ENCODE measurements at places on chromosomes 7 and 10.

DNA sequence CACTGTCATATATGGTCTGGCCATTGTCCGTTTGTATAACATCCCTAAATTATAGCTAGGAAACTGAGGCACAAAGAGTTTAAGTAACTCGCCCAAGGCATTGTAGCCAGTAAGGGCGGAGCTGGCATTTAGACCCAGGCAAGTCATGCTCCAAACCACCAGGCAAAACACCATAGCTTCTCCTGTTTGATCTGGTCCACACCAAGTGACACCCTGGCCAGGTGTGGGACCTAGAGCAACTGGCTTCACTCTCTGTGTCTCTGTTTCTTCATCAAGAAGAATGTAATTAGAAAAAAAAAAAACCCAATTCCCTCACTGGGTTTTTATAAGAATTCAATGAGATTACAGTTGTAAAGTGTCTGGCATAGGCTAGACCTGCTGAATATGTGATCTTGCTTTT is 85.2 kb upstream of the AOAH start:
- DNase-seq, result no peak

- DNase-seq, result no peak
These were observed 33.0 kb upstream of the VKORC1L1 start for GRCh38 chr7:65839846-65840245.

GRCh38 chr10:121113911-121114310 is 262.7 kb downstream of the WDR11 start:
- DNase-seq, result no peak

GRCh38 chr7:5631752-5632151 is 149.7 kb downstream of the RNF216 start:
- DNase-seq, result no peak

DNA sequence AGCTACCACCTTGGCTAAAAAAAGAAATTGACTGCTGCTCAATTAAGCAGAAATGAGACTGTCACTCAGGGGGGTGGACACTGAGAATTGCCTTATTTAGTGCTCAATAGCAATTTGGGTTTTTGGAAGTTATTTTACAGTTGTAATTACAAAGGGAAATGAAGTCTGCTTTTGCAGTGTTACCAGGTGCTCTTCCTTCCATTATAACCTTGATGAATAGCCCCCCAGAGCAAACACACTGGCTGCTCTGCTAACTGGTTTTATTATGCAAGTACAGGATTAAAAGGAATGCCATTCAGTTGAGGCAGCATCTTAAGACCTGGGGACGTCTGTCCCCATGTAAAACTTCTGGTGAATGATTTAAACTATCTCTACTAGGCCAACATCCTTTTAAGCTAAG is 191.0 kb downstream of the EVX1 start:
- no peak for DNase-seq

- DNase-seq, result no peak
These were observed 65.7 kb upstream of the PITRM1 start for GRCh38 chr10:3238115-3238871.

DNA sequence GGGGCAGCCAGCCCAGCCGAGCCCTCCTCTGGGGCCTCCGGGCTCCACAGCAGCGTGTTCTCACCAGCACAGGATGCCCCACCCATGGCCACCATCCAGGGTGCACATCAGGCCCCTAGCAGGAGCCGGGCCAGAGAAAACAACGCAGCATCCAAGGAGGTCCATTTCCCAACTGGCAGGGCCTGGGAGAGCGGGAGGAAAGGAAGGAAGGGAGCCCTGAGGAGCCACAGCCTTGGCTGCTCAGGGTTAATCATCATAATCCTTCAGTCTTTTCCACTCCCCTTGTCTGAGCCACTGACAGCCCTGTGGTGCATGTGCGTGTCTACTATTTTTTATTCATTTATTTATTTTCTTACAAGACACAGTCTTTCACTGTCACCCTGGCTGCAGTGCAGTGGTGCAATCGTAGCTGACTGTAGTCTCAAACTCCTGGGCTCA is 3.6 kb downstream of the PLAC9 start:
- no peak for DNase-seq

DNA sequence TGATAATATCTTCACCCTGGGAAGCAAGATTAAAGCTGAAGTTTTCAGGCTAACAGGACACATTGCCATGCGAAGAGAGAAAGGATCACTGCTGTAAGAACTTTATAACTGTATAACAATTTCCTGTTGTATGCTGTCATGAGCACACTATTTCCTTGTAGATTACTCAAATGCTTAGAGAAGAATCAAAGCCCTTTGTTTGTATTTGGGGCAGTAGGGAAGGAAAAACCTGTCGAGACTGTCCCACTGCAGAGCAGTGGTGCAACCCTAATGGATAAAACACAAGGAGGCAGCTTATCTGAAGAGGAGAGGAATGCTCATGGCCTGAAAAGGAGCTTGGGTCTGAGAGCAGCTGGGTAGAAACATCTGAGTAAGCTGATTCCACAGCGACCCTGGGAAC is 327.7 kb upstream of the NPSR1 start:
- DNase-seq, result no peak

DNA sequence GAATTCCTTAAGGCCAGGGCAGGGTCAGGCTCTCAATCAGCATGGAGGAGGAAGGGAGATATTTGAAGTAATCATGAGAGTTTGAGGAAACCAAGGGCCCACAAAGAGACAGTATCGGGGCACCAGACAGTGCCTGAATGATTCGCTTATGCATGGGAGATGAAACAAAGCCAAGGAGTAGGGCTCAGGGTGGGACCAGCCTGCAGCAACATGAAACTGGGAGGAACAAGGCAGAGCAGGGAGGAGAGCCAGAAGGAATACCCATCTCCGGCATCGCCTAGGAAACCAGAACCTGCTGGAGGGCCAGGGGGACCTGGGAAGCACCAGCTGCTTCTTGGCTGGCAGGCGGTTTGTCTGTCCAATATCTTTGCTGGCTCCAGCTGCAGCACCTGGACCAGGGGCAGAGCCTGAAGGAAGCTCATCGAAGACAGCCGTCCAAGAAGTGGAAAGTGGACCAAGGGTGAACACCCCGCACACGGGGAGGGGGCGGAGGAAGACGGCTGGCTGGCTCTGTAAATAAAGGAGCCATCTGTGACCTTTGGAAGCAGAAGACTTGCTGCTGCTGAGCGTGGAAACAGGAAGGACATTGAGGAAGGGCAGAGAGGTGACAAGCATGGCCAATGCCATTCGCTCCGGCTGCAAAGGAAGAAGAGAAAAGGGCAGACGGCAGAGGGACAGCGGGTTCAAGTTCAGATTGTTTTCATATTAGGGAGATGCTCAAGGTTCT is 34.4 kb upstream of the ECHDC3 start:
- DNase-seq, result no peak

DNA sequence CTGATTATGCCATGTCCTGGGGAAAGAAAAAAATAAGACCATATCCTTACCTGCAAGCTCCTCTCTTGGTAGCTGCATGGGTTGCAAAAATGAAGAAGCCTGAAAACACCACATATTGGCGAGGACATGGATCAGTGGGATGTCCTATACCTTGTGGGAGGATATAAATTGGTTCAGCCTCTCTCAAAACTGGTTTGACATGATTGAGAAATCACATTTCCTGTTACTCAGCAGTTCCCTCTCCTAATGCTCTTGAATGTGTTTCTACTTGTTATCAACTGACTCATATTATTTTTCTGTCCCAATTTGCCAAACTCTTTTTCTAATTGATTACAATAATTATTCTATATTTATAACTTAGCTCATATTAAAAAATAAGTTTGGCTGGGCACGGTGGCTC is 380.2 kb downstream of the EXOC4 start:
- DNase-seq, result no peak

DNA sequence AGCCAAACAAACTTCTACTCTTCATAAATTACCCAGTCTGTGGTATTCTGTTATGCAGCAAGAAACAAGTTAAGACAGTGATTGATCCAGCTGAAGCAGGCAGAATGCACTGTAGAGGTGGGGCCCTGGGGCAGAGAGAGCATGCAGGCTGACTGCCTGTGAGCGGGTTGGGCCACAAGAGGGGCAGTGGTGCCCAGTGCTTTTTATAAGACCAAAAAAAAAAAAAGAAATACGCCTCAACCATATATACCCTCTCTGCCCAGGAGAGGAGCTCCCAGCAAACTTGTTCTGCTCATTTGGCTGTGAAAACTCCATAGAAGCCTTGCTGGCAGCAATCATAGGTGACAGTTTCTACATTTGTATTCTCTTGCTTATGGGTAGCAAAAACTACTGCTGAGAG is 104.7 kb downstream of the SORBS1 start:
- DNase-seq, result no peak

DNA sequence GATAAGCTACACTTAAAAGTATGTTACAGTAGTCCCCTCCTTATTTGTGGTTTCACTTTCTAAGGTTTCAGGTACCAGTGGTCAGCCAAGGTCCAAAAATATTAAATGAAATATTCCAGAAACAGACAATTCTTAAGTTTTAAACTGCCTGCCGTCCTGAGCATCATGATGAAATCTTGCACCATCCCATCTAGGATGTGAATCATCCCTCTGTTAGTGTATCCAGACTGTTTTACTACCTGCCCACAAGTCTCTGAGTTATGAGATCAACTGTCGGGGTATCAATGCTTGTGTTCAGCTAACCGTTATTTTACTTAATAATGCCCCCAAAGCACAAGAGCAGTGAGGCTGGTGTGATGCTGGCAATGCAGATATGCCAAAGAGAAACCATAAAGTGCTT is 11.4 kb downstream of the KDM7A start:
- DNase-seq, result no peak

DNA sequence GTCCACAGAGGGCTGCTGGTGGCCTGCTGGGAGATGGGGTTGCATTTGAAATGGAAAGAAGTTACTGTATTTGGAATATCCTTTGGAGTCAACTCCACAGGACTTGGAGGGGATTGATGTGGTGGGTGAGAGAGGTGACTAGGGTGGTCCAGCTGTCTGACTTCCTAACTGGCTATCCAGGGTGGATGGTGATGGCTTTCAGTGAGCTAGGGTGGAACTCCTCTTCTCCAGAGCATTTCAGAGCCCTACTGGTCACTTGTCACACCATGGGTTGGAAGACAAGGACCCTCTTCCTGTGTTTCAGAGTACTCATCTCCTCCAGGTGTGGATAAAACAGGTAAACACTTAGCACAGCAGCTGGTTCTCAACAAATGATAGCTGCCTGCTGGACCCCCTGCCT is 3.3 kb upstream of the ADAMTS14 start:
- no peak for DNase-seq

DNA sequence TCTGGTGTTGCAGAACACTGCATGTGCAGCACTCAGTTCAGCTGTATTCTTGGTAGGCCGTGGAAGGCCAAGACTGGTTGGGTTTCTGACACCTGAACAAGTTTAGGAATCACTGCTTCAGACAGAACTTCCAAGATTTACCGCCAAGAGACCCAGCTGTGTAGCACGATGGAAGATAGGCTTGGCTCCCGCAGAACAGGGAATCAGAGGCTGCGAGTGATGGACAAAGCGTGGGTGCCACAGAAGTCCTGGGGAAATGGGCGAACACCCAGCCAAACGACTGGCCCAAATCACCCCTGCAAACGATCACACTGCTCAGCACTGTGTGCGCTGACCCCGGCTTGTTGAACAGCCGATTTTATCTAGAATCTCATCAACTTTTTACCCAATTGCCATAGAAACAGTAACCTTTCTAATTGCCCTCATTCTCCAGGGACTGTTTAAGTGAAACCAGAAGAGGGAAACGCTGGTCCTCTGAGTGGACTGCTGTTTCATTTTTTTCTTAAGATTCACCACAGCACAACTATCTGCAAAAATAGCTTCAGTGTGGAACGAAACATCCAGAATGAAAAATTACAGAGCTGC is 17.9 kb downstream of the ZFAND2A start:
- DNase-seq, result no peak

DNA sequence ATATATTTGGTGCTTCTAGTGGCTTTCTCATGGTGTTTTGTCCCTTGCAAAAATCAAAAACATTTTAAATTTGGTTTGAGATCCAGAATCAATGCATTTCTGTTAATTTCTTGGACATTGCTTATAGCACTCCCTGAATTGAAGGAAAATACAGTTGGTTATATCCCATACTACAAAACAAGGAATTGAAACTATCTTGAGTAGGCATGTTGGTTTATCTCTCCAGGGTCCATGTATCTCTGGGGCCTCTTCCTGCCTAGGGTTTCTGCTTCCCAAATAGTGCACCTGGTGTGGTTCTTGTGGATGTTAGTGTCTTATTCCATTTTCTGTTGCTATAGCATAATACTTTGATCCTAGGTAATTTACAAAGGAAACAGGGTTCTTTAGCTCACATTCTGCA is 212.4 kb downstream of the CAMK1D start:
- DNase-seq, result no peak
